Fibroblast of skin of right biceps (primary cell): ENCODE measurements at places on chromosomes 5 and 9.
A peak's percentile ranks its signal among the peaks of the same experiment; 100 is the strongest.

- no peak for DNase-seq
These were observed 2.4 kb upstream of the TERT start for GRCh38 chr5:1297243-1297642.

GRCh38 chr5:37767961-37768360 is 71.9 kb downstream of the GDNF start:
- no peak for DNase-seq

DNA sequence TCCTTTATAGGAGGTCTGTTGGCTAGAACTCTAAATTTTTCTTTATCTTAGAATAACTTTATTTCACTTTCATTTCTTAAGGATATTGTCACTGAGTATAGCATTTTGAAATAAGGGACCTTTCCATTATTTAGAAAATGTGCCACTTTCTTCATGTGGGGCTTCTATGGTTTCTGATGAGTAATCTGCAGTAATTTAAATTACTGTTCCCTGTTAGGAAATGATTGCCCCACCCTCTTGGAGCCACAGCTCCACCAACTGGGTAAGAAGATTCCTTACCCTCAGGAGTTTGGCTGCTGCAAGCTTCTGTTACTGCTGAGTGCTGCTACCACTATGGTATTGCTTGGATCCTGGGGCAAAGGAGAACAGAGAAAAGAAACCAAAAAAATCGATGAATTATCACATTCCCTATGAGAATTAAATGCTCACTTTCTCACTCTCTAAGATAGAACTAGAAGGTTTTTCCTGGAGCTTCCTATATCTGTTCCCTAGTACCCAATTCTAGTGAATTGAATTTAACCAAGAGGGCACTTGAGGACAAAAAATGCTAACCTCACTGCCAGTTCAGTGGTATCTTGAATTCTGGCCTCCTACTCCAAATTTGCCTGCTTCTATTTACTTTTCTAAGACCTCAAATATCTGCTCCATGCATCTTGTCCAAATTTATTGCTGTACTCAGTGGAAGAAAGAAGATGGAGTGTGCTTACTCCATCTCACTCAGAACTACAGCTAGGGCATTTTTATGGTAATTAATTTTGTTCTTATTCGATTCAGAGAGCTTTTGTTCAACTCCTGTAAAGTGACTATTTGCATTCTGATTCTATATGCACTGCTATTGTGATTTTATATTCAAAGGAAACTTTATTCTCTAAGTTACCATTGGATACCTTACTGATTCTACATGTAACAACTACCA is 2111.3 kb downstream of the MAT2B start:
- peak; percentile 2 for DNase-seq

GRCh38 chr9:93670208-93671019 is 94.0 kb downstream of the PHF2 start:
- peak; percentile 30 for DNase-seq

- no peak for DNase-seq
These were observed 32.9 kb downstream of the SEMA4D start for GRCh38 chr9:89465001-89465451.

- no peak for DNase-seq
These were observed 377.7 kb upstream of the IRX4 start for GRCh38 chr5:2260211-2261003.

GRCh38 chr9:133935328-133936005 is 56.7 kb downstream of the VAV2 start:
- peak; percentile 48 for DNase-seq

- DNase-seq, result no peak
These were observed 110.0 kb downstream of the PLPPR1 start for GRCh38 chr9:101138509-101138908.

- DNase-seq, result peak; percentile 51
These were observed 583.4 kb downstream of the ACTL7B start for GRCh38 chr9:108272349-108272899.

GRCh38 chr9:132447346-132447745 is 37.3 kb downstream of the CFAP77 start:
- no peak for DNase-seq

GRCh38 chr9:21927752-21928151 is 66.4 kb downstream of the CDKN2A start:
- no peak for DNase-seq

DNA sequence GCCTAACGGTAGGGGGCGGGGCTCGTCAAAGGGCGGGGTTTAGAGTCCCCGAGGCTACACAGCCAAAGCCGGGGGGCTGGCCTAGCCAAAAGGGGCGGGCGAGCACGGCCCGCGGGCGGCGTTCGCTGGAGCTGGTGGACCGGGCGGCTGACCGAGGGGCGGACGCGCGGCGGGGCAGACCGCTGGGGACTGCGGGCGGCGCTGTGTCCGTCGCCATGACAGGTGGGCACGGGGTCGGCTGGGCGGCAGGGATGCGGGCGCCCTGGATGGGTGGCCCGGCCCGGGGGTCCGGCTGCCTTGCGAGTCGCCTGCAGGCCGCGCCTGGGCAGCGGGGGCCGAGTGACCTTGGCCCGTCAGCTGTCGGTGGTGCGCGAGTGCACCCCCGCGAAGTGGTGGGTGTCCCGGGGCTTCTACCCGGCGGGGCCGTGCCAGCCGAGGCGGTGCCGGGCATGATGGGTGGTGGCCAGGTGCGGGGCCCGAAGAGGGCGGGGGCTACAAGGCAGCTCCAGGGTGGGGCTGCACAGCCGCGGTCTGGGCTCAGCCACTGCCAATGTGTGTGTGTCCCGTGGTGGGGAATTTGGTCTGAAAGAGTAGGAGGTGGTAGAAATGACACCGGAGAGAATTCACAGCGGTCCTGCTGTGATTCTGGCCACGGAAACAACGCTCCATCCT is at the start of gene CARD19:
Gene CARD19, plus strand, starts transcription at position 87 of the 672 bp plus-strand sequence. Its CDS starts 129 bp downstream, at position 216.
- DNase-seq, result peak; percentile 15

DNA sequence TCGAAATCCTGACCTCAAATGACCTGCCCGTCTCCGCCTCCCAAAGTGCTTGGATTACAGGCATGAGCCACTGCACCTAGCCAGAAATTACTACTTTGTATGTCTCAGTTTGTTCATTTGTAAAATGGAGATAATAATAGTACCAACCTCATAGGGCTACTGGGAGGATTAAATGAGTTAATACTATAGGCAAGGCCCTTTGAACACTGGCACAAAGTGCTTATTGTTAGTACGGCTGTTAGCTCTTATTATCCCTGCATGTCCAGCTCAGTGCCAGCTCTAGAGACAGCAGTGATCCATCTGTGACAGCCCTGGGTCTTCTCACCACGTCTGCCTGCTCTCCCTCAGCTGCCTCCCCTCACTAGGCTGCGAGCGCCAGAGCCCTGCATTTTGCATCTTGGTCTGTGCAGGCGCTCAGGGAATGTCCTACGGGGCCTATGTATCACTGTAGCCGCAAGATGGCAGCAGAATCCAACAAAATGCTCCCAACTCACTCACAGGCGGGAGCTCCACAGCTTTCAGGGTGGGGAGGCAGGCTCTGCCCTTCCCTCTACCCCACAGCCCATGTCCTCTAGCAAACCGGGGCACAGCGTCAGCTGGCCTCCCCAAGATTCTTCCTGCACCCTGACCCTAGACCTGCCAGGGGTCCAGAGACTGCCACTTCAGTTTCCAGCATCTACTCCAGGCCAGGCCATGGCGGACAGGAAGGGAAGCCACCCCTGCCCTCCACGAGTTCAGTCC is 17.7 kb upstream of the AKNA start:
- peak; percentile 78 for DNase-seq

GRCh38 chr5:126801174-126801991 is 24.4 kb downstream of the LMNB1 start:
- DNase-seq, result no peak

DNA sequence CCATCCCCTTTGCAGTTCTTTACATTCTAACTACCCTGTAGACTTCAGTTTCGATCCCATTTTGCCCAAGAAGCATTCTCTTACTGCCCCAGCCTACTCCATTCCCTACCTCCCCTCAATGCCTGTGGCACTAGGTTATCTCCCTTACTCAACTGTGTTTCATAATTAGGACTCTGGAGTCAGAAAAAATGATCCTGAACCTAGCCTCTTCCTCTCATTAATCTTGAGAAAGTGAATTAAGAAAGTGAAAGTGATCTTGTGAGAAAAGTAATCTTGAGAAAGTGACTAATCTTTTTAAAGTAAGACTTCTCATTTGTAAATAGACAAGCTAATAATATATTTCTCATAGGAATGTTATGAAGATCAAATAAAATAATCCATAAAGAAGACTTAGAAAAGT is 444.0 kb upstream of the TRPC7 start:
- DNase-seq, result no peak

GRCh38 chr5:168140241-168140640 is 151.2 kb upstream of the WWC1 start:
- no peak for DNase-seq

- peak; percentile 93 for DNase-seq
These were observed 9.5 kb upstream of the NFIL3 start for GRCh38 chr9:91433180-91433579.

- DNase-seq, result no peak
These were observed 162.6 kb downstream of the DMAC1 start for GRCh38 chr9:7636838-7637467.

DNA sequence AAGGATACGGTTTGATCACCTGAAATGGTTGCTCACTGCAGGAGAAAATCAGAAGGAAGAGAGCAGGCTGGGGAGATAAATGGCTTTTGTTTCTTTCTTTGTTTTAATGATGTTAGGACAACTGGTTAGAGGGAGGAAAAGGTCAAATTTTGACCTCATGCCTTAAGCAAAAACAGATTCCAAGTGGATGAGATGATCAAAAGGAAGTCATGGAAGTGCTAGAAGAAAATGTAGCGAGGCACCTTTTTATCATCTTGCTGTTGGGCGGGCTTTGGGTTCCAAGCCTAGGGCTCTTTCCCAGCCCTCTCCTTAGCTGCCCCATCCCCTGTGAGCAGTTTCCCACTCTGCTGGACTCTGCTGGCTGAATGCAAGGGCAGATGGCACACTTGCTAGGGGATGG is 127.9 kb downstream of the ADAMTS2 start:
- DNase-seq, result no peak

DNA sequence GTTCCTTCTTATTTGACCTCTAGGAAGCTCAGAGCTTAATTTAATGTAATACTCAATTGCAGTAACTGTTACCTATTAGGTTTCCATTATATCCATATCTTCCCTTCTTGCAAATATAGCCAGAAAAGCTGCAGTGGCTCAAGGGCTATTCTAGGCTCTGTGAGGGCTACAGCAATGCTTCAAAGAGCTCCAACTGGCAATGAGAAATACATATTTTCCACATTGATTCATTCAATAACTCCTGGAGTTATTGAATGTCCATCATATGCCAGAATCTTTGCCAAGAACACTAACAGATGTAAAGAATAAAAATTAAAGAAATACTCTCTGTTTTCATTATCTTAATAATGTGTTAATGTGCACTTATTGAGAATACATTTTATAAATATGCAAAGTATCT is 396.9 kb upstream of the PAPPA start:
- DNase-seq, result peak; percentile 34

DNA sequence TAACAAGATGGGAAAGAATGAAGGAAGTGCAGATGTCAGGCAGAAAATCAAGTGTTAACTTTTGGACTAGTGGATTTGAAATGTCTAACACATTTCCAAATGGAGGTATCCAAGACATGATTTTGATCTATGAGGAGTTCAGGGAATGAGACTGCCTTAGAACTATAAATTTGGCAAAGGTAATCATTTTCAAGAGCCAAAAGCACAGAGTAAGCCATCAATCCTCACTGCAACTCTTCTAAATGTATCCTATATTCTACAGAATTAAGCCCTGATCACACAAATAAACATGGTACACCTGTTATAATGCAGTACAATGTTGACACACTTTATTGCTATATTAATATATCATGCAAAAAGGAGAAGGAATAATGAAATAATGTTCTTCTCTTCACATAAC is 55.6 kb downstream of the SETX start:
- DNase-seq, result no peak

DNA sequence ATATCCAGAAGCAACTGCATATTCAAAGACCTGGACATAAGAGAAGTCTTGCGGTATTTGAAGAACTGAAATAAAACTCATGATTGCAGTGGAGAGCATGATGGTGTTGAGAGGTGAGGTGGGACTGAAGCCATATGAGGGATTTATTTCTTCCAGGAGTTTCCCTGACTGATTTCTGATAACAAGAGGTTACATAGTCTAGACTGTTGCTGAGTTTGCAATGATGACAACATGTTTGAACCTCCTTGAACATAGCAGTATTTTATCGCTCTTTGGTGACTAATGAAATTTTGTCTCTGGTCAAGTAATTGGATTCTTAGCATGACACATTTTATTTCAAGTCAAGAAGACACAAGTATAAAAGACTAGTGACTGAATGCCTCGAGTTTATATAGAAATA is 61.8 kb downstream of the ACTBL2 start:
- peak; percentile 63 for DNase-seq

DNA sequence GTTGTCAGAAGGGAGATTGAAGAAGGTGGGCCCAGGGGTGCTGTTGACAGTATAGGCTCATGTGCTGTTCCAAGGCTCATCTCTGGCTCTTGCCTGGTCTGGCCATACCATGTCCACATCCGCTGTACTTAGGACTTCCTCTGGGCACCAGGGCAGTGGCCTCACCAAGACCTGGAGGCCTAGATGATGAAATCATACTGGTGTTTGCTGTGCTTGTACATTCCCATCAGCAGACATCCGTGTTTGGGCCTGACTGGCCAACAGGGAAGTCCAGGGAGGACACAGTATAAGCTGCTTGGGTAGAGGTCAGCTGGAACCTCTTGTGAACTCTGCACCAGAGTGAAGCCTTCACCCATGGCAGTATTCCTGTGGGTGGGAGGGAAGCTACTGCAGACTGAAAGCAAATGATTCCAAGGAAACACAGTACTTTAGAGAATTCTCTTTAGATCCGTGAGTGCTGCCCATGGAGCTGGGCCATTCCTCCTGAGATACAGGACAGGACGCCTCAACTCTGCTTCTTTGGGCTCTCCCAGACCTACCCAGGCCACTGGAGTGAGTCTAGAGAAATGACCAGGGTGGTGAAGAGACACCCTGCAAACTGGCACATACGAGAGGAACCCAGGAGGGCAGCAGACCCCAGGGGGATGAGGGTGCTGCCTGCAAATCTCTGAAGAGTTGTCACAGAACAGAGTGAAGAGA is 22.5 kb downstream of the POLR1E start:
- DNase-seq, result no peak

DNA sequence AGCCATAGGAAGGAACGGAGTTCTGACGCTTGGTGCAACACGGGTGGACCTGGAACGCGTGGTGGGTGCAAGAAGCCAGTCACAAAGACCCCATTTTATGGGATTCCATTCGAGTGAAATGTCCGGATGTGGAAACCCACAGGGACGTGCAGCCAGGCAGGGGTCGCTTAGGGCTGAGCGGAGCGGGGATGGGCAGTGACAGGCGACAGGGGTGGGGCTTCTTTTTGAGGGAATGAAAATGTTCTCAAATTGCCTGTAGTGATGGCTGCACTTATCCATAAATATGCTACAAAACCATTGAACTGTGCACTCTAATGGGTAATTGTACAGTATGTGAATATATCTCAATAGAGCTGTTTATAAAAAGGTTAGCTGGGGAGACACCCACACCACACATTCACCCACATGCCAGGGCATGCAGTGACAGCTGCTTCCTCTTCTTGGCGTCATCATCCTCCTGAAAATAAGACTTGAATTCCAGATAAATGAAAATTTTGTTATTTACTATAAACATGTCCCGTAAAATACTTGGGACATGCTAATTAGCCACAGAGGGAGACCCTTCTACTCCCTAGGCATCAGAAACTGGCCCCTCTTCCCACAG is 71.3 kb upstream of the OLFM1 start:
- DNase-seq, result no peak
